ENCODE measurements at places on chromosomes 3 and 15.

DNA sequence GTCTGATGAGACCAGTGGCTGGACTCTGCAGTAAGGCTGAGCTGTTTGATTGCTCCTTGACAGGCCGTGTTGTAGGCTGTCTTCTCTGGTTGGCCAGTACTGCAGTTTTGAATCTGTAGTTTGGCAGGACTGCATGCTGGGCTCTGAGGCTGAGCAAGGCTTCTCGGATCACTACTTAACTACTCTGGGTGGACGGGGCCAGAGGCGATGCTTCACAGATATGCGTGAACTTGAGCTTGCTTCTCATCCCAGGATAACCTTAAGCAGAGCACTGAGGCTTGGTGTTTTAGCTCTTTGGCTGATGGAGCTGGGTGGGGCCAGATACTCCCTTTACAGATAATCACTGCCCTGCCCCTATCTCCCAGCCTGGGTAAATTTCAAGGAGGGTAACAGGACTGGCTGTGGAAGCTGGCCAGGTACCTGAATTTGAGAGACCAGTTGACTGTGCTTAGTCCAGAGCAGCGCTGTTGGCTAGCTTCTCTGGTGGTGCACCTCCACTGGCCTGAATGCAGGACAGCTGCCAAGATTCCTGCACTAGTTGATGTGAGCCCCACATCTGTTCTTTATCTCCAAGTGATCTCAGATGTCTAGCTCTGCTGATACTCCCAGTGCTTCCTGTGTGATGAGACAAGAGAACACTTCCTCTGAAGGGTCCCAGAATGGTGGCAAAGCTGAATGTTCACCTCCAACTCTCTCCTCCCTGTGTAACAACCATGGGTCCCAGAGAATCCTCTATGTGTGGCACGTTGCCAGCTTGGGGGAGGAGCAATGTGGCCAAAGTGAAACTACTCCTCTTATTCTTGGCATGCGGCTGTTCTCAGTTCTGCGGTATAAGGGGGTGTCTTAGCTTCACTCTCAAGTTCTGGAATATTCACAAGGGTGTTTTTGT is 37.9 kb downstream of the RPL39L start:
- DNase-seq, result no peak

DNA sequence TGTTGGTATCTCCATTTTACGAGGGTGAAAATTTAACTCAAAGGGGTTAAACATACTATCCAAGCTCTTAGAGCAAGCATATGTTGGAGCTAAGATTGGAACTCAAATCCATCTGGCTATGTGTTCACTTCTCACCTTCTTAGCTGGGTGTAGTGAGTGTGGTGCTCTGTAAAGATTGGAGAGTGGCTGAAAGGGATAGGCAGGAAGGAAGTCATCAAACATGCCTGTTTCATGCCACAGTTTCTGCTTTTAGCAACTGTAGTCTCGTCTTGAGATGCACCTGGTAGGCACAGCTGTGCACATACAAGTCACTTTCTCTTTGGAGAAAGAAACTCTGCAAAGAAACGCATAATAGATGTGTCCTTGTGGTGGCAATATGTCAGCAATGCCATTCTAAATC is 189.1 kb upstream of the MDFIC2 start:
- DNase-seq, result no peak

DNA sequence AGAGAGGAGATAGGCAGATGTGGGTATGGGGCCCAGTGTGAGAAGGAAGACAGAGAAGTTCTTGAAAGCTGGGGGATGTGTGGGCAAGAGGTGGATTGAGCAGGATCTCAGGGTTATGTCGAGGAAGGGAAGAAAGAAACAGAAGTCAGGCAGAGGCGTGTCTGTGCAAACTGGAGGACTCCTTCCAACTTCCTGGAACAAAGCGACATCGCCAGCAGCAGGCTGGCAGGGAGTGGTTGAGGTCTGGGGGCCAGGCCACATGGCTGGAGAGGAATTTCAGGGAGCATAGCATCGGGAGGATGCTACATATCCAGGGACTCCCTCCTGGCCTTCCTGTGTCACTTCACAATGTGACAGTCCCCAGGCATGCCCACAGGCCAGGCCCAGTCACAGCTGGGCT is 42.9 kb upstream of the MYZAP start:
- no peak for DNase-seq

- DNase-seq, result no peak
Measured at GRCh38 chr3:187281191-187281714, 10.3 kb downstream of the MASP1 start.

DNA sequence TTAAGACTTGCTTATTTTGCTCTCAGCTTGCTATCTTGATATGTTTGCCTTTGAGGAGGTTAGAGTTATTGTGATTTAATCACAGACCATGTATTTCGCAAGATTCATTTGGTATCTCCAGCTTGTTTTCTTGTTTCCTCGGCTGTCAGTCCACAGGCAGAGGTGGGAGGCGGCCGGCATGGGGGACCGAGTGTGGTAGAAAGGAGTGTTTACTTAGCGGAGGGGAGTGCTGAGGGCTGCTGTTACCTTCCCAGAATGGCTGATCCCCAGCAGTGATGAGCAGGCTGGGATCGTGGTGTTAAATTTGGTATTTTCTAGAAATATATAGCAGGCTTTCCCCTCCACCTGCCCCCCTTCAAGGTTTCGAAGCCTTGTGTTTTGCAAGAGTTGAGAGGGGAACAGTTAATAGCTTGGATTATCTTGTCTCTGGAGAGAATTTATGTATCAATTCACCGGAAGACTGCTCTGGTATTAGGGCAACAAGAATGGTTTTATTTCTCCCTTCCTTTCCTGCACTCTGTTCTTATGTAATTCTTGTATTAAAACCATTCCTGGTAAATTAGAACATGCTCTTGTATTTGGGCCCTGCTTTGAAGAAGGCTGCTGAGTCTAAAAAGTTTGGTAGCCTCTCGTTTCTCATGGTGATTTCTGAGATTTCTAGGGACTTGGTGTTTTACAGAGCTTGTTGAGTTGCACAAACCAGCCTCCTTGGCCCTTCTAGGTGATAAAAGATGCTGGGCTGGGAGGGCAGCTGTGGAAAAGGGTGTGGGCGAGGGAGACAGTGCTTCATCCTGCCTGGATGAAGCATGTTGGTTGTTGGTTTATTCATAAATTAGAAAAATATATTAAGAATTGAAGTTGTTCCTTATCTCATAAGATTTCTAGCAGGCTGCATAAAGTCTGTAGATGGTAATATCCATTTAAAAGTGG is 151.4 kb downstream of the IGF1R start:
- DNase-seq, result no peak

DNA sequence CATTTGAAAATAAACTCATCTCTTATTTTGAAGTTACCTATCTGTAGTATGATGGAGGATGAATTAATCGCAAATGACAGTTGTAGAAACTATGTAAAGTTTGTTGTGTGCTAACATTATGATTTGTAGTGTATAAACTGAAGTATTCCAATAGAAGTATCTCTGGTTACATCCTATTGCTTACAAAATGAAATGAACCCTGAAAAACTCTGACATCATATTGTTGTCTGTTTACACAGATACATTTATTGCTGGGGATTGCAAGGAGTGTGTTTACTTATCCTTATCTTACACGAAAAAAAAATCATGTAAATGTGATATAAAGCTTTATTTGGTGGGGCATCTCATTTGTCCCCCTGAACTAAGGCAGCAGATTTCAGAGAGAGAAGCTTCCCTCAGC is 2.6 kb upstream of the ABHD10 start:
- DNase-seq, result no peak

GRCh38 chr3:125331243-125331642 is 43.9 kb downstream of the ZNF148 start:
- DNase-seq, result no peak

- no peak for DNase-seq
Measured at GRCh38 chr3:98563661-98564281, 29.6 kb downstream of the CPOX start.

- no peak for DNase-seq
Measured at GRCh38 chr3:147380387-147380951, 25.9 kb downstream of the ZIC4 start.

Measured in iPS DF 19.7 (cell line).